ENCODE measurements at places on chromosomes 6 and 20.

- DNase-seq: no peak
Observed at GRCh38 chr6:125717120-125717731, 32.2 kb upstream of the HEY2 start.

DNA sequence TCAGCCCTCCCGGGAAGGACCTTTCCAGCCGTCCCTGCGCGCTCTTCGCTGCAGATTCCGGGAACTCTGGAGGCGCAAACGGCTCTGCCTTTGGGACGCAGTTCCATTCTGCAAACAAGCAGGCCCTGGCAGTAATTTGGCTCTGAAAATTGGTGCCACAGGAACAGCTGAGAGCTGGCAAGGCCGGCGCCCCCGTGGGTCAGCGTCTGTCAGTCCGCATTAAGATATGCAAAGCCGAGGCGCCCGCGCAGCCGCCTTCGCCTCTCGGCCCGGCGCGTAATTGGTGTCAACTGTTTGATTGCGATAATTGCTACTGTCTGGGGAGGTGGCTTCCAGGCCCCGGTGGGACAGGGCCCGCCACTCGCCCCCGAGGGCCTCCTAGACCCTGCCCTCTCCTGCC is 73.6 kb downstream of the NCR2 start:
- DNase-seq: no peak

- DNase-seq: no peak
Observed at GRCh38 chr6:140663094-140663493, 1288.6 kb upstream of the CITED2 start.

- no peak for DNase-seq
Observed at GRCh38 chr6:83092756-83093399, 25.4 kb downstream of the DOP1A start.

- no peak for DNase-seq
Observed at GRCh38 chr20:50381771-50382593, 128.2 kb upstream of the PTPN1 start.

- DNase-seq: no peak
Observed at GRCh38 chr6:127118298-127119101, at the start of gene RSPO3. TSS of gene RSPO3 (plus strand) at chr6:127118671. CDS start at chr6:127119193, 522 bp downstream.

- no peak for DNase-seq
Observed at GRCh38 chr6:10964684-10965083, 77.8 kb downstream of the SYCP2L start.

DNA sequence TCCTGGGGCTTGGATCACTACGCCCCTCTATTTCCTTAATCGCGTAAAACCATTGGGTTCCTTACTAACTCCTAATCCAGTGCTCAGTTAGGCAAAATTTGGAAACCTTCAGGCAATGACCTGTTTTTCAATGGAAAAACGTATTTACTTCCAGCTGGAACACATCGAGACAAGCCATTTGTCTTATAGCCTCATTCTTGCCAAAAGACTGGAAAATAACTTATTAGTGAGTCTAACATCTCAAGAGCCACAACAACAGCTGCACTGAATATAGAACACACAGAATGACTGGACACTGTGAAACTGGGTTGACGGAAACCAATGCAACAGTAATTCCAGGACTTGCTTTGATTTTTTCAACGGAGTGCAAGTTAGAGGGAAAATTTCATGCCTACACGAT is 125.2 kb upstream of the MAP3K7 start:
- DNase-seq: no peak

DNA sequence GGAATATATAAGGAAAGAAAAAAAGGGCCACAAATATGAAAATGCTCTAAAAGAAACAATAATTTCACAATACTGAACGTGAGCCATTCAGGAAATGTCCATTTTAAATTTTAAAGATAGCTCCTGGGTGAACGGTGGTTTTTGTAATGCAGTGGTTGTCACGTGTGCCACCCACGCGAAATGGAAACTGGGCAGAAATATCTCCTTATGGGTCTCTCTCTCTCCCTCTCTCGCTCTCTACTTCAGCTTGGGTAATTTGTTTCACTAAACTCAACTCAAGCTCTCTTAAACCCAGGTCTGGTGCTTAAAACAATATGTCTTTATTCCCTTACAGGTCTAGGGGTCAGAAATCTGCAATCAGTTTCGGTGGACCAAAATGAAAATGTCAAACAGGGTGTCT is 150.8 kb downstream of the OR2B2 start:
- no peak for DNase-seq

- no peak for DNase-seq
Observed at GRCh38 chr20:62900692-62901584, 25.4 kb downstream of the DIDO1 start.

DNA sequence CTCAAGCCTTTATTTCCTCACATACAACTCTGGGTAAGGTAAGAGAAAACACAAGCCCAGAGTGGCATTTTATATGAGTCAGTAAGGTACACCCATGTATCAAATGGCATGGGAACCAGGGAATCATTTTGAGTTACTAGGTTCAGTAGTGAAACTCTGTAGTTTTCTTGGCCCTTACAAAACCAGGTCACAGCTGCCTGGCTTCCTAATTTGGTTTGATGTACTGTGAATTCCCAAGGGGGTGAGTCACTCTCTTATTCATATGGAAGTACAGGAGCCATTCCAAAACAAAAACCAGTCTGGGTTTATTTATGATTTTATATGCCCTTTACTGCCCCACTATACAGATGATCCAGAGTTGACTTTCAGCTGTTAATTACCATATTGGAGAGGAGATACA is 70.7 kb downstream of the PDE7B start:
- DNase-seq: peak; percentile 86

DNA sequence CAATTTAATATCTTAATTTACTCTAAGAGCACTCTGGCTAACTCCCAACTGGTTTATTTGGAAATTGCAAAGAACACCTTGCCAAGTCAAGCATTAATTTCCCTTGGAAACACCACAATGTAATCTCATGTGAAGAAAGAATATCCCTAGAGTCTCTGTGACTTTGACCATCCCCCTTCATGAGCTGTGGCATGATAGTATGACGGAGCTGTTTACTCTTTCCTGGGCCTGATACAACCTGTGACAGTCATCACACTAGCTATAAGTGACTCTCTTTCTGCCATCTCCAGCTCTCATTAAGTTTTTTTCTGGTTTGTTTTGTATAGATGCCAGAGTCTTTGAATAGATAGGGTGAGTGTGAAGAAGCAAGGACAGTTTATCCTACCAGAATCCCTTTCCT is 470.3 kb upstream of the JARID2 start:
- DNase-seq: no peak

DNA sequence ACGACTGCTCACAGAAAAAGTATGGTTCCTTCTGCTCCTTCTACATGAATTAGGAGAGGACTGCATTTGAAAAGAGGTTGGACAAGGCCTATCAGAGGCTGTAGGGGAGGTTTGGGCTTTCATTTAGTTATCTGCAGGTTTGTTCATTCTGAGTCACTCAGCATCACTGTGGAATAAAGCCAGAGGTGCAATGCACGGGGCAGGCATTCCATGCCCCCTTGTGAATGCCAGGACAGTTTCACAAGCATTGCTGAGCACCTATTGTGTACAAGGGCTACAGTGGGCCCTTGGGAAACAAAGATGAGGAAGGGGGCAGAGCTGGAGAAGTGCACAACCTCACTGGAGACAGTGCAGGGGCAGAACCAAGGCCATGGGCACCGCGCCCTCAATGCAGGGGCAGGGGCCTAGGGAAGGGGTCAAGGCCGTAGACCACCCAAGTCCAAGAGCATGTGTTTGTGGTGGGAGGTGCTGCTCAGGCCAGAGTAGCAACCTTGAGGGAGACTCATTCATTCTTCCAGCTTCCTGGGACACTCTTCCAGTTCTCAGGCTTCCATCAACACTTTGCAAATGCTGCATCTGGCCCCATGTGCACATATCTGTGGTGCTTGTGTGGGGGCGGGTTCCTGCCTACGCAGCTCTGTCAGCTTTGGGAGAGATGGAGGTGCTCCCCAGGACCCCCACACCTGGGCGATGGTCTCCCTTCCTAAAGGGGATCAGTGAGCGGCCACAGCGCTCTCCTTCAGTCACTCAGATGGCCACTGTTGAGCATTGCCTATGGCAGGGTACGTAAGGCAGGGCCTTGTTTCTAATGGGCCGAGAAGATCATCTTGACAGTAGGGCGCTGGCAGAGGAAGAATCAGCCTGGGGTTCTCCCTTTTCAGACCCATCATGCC is 204.5 kb downstream of the SYNDIG1 start:
- no peak for DNase-seq

GRCh38 chr6:137820952-137821351 is 46.1 kb upstream of the TNFAIP3 start:
- DNase-seq: no peak

DNA sequence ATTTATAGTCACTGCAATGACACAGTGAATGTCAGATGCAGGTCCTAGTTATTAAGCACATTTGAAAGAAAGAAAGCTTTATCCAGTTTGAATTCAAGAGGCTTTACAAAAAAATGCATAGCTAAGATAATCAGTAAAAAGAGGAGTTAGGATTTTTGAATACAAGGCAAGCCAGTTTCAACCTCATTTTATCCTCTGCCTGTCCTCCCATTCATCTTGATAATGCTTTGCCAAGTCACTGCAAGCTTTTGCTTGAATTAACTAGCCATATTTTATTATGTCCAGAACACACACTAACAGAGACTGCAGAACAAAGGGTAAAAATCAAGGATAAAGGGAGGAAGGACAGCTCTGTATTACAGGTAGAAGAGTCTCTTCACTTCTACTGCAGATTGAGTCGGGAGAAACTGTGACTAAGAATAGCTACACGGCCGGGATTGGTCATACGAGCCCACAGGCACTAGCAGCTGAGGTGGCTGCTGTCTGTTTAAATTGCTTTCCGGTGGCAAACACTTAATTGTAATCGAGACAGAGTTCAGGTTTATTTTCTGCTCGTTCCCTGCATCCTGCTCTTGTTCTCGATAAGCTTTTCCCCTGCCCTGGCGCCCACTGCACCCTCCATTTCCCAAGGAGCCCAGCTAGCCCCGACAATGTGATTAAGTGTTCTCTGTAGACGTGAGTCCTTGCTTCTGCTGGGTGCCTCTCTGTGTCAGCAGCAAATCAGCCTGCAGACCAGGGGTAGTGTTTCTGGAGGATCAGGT is 30.5 kb upstream of the AKAP12 start:
- DNase-seq: no peak

DNA sequence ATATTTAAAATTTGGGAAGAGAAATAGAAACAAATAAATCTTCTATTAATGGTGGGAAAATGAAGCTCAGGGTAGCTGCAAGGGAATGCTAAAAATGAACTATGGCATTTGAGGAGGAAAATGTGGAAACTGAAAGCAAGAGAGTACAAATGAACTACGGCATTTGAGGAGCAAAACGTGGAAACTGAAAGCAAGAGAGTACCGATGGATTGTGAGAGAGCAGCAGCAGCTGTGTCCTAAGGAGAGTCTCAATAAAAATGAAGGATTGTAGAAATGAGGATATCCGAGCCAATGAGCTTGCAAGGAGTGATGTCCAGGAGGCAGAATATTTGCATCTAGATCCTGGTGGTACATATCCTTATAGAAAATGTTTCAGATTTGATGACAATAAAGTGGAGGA is 547.1 kb upstream of the ZNF337 start:
- DNase-seq: no peak

- DNase-seq: no peak
Observed at GRCh38 chr20:4150070-4150441, 134.7 kb upstream of the RNF24 start.

GRCh38 chr6:140879946-140880345 is 1252.8 kb upstream of the GJE1 start:
- DNase-seq: peak; percentile 35

- DNase-seq: no peak
Observed at GRCh38 chr6:26205161-26205624, 118.0 kb downstream of the HFE start.

- no peak for DNase-seq
Observed at GRCh38 chr6:167336844-167337630, 12.2 kb downstream of the TTLL2 start.

DNA sequence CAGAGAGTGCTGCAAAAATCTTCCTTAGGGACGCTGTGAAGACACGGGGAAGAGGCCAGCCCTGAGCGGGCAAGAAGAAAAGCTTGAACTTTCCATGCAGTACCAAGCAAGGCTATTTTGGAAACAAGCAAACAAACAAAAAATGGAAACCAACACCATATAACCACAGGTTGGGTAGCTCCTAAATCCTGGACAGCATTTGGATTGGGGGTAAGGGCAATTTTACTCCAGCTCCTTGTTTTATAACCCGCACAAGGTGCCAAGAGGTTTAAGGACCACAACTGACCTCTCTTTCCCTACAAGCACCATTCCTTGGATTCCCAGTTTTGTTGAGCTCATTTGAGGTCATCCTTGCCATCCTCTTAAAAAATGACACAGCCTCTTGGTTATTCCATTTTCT is 31.4 kb upstream of the SMIM29 start:
- DNase-seq: no peak

GRCh38 chr6:45668705-45669104 is 291.0 kb upstream of the SUPT3H start:
- no peak for DNase-seq

DNA sequence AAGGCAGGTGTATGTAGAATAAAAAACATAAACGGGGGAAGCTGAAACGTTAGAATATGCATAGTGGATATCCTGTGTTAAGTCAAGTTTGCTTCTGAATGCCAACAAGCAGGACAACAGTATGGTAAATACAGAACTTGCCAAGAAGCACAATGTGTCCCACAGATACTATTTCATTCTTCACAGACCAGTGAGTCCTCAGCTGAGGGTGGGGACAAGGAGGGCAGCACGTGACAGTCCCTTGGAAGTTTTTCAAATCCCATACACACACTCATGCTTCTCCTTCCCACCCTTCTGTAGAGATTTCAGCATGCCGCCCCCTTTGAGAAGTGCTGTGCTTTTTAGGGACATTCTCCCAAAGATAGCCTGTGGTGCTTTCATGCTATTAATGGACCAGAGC is 268.5 kb upstream of the ECI2 start:
- DNase-seq: no peak

DNA sequence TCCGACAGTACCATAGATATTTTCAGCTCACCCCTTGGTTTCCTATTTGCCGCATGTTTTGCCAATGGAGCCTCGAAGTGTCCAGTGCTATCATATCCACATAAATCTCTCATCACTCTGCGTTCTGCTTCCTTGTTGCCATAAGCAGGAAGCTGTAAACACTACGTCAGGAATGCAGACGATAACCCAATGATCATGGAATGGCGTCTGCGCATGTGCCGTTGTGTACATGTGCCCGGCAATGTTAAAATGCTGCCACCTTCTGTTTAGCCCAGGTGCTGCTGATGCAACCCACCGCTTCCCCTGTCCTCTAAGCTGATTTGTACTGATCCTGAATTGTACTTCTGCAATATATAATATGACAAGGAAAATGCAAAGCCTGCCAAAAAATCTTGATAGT is 607.5 kb downstream of the HDGFL1 start:
- no peak for DNase-seq

DNA sequence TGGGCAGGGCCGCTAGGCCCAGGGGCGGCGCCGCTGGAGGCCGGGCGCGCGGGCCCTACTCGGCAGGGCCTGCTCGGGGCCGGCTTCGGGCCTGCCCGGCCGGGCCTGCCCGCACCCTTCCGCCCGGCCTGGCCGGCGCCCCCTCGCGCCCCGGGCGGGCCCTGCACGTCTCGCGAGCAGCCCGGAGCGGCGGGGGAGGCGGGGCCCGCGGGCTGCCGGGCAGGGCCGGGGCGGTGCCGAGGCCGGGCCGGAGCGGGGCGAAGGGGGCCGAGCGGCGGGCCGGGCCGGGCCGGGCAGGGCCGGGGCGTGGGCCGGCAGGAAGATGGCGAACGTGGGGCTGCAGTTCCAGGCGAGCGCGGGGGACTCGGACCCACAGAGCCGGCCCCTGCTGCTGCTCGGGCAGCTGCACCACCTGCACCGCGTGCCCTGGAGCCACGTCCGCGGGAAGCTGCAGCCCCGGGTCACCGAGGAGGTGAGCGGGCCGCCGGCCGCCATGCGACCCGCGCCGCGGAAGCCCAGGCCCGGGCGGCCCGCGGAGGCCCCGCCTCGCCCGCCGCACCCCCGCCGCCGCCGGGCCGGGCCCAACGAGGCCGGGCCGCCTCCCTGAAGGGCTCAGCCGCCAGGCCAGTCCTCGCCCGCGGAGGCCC is at the start of gene NPEPL1:
NPEPL1 (plus strand) TSS at position 222 of the 647 bp plus-strand sequence; CDS start at position 323, 101 bp downstream.
- no peak for DNase-seq
